ENCODE measurements at places on chromosomes 4 and X.

- DNase-seq, result no peak
Measured at GRCh38 chr4:89558147-89558546, 250.5 kb upstream of the GPRIN3 start.

DNA sequence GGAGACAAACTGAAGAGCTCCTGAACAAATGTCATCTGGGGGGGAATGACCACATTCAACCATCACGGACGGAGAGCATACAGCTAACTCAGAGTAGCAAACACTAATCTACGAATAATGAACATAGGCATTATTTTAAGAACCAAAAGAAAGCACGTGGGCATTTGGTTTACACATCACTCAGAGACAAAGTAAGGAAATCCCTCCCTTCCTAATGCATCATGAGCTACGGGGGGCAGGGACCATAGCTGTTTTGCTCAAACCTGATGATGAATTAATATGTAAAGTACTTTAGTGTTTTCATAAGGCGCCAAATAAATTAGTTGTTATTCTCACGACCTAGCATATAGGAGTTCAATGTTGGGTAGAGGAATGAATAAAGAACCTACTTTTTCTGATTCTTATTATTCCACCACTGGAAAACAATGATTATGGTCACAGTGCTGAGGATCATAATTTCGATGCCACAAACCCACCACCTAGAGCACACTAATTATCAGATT, 11.7 kb upstream of the TMEM156 start:
- no peak for DNase-seq

DNA sequence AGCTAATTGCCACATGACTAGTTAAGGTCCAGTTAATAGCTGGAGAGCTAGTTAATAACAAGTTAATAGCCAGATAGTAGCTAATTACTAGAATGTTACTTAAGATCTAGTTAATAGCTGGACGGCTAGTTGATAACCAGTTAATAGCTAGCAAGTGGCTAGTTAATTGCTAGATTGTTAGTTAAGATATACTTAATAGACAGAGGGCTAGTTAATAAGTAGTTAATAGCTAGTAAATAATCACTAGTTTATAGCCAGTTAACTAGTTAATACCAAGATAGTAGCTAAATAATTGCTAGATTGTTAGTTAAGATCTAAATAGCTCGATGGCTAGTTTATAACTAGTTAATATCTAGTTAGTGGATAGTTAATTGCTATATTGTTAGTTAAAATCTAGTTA, 632.6 kb upstream of the CT83 start:
- DNase-seq, result no peak

DNA sequence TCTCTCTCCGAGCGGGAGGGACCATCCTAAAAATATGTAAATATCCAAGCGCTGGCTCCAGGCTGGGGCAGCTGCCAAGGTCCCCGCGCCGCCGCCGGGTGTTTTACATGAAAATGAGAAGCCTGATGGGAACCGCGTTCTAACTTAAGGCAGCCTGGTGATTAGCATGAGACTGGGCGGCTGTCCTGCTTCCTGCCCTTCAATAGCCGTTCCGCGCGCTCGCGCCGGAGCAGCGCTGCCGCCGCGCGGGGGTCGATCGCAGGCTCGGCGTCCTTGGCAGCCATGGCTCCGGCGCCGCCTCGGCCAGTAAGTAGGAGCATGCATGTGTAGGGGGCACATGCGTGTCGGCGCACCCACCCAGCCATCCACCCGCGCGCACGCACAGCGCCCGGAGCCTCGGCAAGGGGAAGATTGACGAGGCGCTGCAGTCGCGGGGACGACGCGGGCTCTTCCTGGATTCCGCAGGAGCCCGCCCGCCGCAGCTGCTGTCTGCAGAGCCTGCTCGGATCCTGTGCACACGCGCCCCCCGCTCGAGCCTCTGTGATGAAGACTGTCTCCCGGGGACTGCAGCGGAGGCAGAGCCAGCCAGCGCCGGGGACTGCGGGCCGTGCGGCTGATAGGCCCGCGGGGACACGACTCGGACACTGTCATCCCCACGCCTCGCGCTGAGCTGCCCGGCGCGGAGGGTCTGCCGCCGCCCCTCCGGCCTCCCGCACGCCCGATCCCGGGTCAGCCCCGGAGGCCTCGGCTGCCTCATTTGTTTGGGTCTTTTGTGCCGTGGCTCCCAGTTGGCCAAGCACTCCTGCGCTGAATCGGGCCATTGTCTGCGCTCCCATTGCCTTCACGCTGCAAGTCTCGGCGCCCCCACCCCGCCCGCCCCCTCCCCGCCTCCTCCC, 734 bp downstream of the STOX2 start:
- no peak for DNase-seq

GRCh38 chr4:70452946-70453345, 19.1 kb upstream of the MUC7 start:
- no peak for DNase-seq

GRCh38 chr4:39608451-39608850, 30.2 kb downstream of the SMIM14 start:
- no peak for DNase-seq

DNA sequence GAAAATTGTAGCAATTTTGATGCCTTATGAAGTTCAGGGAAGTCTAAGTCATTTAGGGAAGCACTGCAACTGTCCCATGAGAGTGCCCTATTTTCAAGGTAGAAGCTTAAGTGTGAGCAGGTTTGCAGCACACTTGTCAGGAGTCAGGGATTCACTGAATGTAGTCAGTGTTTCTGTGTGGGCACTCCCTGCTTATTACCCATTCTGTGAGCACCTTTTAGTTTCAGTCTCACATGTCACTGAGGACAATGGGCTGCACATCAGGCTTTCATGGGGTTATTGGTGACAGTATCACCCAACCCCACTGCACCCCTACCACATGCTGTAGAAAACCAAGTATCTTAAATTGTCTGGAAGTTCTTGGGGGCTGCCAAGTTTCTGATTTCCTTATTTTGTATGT, 2.9 kb upstream of the CCNG2 start:
- DNase-seq, result no peak

- no peak for DNase-seq
Measured at GRCh38 chr4:99028187-99028586, 32.7 kb downstream of the METAP1 start.

Measured in activated T-helper 2 cell treated with anti-CD3 and anti-CD28 coated beads, Interferon-gamma antibody, Interleukin-2, Interleukin-4, amounts not matched to agents 10 μg/mL and 5 μg/mL and 100 μg/mL, durations not matched to agents 14 hours and 24 hours and 36 hours (primary cell).